MCF 10A (cell line): ENCODE measurements at places on chromosomes 1 and 21. TPM values are rescaled to one million over a fixed set of nuclear protein-coding genes. Genes with fewer than 3 reads are reported as not detected.

The IL20 gene
- total RNA-seq: not detected in 2 replicates

The ETV3L gene
- total RNA-seq: not detected in 2 replicates

The NME7 gene
- 36.5 and 46.8 TPM in 2 replicates for total RNA-seq

The RBM11 gene
- total RNA-seq: 3.9 and 5.1 TPM in 2 replicates

The CRYBG2 gene
- 8.6 and 14.2 TPM in 2 replicates for total RNA-seq

The NKAIN1 gene
- 0.12 TPM in 1 of 2 replicates, not detected in the other for total RNA-seq

The TDRKH gene
- total RNA-seq: 5.6 and 10.6 TPM in 2 replicates

The KAZN gene
- 3.3 and 4.2 TPM in 2 replicates for total RNA-seq

The CD34 gene
- total RNA-seq: 0.52 TPM in 1 of 2 replicates, not detected in the other

The NSUN4 gene
- total RNA-seq: 27.4 and 28.4 TPM in 2 replicates

The GNAT2 gene
- not detected in 2 replicates for total RNA-seq

The LCE2C gene
- not detected in 2 replicates for total RNA-seq

The OR2L13 gene
- not detected in 2 replicates for total RNA-seq

The OR6N1 gene
- total RNA-seq: not detected in 2 replicates

The IARS2 gene
- 151 and 158 TPM in 2 replicates for total RNA-seq

The LRRC38 gene
- total RNA-seq: not detected in 2 replicates

The LRRC3 gene
- not detected in 2 replicates for total RNA-seq

The ANKRD45 gene
- 0.42 TPM in 1 of 2 replicates, not detected in the other for total RNA-seq

The NOS1AP gene
- 1.1 and 2.4 TPM in 2 replicates for total RNA-seq

The ASPM gene
- total RNA-seq: 22.3 and 32.8 TPM in 2 replicates

The MNDA gene
- not detected in 2 replicates for total RNA-seq

The TNFRSF8 gene
- not detected in 2 replicates for total RNA-seq

The DIO1 gene
- total RNA-seq: not detected in 2 replicates

The LCE1A gene
- not detected in 2 replicates for total RNA-seq

The MAP1LC3C gene
- total RNA-seq: not detected in 2 replicates

The NTNG1 gene
- total RNA-seq: 0.44 TPM in 1 of 2 replicates, not detected in the other

The GBP6 gene
- not detected in 2 replicates for total RNA-seq

The KRTAP19-3 gene
- not detected in 2 replicates for total RNA-seq

The GPR25 gene
- total RNA-seq: 0.25 and 0.68 TPM in 2 replicates

The CLCA4 gene
- not detected in 2 replicates for total RNA-seq

The A3GALT2 gene
- total RNA-seq: 0.32 TPM in 1 of 2 replicates, not detected in the other

The CD48 gene
- not detected in 2 replicates for total RNA-seq

The HSD3B2 gene
- total RNA-seq: not detected in 2 replicates

The GPR61 gene
- not detected in 2 replicates for total RNA-seq

The OR2G6 gene
- not detected in 2 replicates for total RNA-seq

The SELP gene
- not detected in 2 replicates for total RNA-seq

The SPATA17 gene
- 4.5 and 11.0 TPM in 2 replicates for total RNA-seq

The APP gene
- 459 and 472 TPM in 2 replicates for total RNA-seq

The PFDN2 gene
- 514 and 683 TPM in 2 replicates for total RNA-seq

The CYP4A22 gene
- total RNA-seq: not detected in 2 replicates

The TRNP1 gene
- 56.3 and 59.2 TPM in 2 replicates for total RNA-seq

The OR2T12 gene
- total RNA-seq: not detected in 2 replicates

The ZFP69 gene
- 1.8 and 2.2 TPM in 2 replicates for total RNA-seq

The ZNF695 gene
- total RNA-seq: 8.7 and 13.8 TPM in 2 replicates

The SLC1A7 gene
- total RNA-seq: not detected in 2 replicates

The RPF1 gene
- 36.0 and 43.1 TPM in 2 replicates for total RNA-seq

The SAMSN1 gene
- total RNA-seq: 2.3 and 6.8 TPM in 2 replicates
